Stimulated activated CD8-positive, alpha-beta memory T cell treated with anti-CD3 and anti-CD28 coated beads, Interleukin-7, amount 100 ng/mL, for 48 hours (primary cell): ENCODE measurements at places on chromosomes 1 and 21.

DNA sequence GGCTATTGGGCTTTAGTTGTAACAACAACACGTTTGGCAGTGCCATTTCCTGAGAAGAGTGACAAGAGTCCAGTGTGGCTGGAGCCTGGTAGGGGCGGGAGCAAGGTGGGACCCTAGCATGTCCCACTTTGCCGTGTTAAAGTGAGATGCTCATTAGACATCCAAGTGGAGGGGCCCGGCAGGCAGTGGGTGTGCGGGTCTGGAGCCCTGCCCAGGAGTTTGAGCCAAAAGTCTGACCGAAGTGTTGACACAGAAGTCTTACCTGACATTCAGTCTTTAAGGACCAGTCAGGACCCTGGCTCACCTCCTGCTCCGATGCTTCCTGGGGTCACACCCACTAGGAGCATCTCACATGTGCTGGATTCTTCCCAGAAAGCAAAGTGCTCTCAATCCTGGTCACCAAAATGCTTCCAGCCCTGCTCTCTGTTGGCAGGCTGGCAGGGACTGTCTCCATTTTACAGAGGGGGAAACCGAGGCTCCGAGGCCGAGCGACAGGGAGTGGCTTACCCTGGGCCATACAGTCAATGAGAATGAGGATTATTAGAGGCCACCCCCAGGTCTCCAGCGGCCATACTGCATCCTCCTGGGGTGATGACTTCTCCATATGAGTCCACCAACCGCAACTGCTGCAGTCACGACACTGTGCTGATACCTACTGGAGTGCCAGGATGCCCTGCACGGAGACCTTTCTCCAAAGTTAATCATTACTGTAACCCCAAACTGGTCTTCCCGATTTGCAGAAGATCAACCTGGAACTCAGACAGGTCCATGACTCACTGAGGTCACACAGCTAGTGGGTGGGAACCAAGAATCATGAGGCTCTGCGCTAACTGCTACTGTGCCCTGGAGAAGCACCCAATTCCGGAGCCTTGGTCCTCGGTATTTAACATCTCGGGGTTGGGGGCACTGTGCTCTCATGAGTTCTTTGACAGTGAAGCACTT, 112.7 kb downstream of the PRDM2 start:
- DNase-seq: no peak

DNA sequence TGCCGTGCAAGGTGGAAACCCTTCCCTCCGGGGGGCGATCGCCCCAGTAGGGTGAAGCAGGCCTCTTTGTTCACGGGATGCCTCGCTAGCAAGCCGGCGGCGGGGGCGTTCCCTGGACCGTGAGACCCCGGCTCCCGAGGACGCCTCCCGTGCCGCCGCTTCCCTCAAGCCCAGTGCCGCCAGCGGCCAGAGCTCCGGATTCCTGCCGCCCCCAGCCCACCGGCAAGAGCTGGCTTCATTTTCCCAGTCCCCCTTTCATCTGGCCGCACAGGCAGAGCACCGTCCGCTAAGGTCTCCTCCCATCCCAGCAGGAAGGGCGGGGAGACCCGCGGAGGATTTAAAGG, 16.3 kb downstream of the IER5 start:
- no peak for DNase-seq

- DNase-seq: no peak
These were observed 214.9 kb downstream of the FGGY start for GRCh38 chr1:59511476-59512465.

DNA sequence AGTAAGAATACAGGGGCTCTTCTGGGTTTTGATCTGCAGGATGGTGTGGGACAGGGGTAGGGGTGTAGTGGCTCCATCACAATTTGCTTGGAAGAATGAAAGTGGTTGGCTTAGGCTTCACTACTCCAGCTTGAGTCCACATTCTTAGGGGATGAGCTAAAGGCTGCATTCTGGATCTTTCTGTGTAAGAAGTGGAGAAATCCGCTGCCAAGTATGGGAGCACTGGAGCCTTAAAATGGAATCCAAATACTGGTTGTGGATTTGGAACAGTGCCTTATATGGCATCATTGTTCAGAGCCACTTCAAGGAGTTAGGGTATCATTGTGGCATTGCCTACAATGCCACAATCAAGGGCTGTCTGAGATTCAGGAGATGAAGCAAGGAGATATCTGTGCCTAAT, 187.1 kb downstream of the LMO4 start:
- no peak for DNase-seq

DNA sequence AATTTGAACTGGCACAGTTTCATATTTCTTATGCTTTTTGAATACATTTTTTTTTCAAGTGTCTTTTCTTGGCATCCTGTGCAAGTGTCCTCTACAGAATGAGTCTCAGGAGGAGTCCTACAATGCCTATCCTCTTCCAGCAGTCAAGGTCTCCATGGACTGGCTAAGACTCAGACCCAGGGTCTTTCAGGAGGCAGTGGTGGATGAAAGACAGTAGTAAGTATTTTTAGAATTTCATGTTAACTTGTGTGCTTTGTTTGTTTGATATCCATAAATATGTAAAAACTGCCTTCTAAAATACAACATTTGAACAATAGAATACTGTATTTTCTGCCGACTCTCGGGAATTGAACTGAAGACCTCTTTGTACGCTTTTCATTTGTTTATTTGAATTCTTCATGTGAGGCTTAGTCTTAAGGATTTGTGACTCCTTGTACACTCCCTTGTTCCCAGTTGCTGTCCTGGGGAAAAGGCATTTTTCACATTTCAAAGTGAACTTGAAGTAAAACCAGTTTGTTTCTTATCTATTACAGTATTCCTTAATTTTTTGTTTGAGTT, 56.6 kb downstream of the NCF2 start:
- no peak for DNase-seq

- DNase-seq: no peak
These were observed 70.9 kb upstream of the SAMSN1 start for GRCh38 chr21:14617040-14617393.

GRCh38 chr1:20485527-20486456, at the start of gene CAMK2N1:
Gene CAMK2N1, minus strand, starts transcription at chr1:20486210. Its CDS starts 831 bp downstream, at chr1:20485379.
- DNase-seq: no peak

- DNase-seq: no peak
These were observed 335.9 kb upstream of the DPYD start for GRCh38 chr1:98256700-98257099.

DNA sequence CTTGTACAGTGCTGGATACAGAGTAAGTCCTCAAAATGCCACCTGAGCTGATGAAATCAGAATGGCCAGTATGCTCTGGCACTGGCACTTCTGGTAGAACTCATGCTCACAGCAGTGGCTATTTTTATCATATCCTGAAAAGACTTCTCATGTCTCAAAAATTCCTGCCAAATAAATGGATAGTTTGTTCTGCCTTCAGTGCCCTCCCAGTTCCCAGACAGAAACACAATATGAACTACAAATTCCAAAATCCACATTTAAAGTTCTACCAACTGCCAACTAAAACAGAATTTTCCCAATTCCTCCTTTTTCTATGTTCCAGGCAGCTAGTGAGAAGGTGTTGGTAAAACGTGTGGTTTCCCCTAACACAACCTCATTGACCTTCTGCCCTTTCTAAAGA, 51.4 kb upstream of the RGS1 start:
- no peak for DNase-seq

- no peak for DNase-seq
These were observed 12.0 kb upstream of the VWA5B1 start for GRCh38 chr1:20278692-20279130.

- DNase-seq: no peak
These were observed 42.4 kb upstream of the MTF2 start for GRCh38 chr1:93036672-93037071.

DNA sequence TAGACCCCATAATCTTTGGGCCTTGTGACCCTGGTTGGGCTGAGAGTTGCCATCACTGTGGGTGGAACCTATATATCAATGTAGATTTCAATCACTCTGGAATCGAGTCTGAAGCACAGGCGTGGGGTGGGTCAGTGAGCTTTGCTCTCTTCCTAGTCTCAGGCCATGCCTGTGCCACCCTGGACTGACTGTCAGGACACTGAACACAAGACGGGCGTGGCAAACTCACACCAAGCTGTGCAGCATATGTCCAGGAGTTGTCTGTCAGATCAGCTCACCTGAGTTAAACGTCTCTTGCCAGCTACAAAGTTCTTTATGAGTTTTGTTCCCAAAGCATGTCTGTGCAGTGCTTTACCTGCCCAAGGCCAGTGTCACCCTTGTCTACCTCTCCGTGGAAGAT, 30.9 kb upstream of the ALPL start:
- DNase-seq: no peak

GRCh38 chr21:34670220-34670961, 1.6 kb downstream of the CLIC6 start:
- DNase-seq: no peak
